ENCODE measurements at places on chromosomes 2 and 18.

- DNase-seq: no peak
Measured at GRCh38 chr2:138432971-138433370, 68.6 kb upstream of the SPOPL start.

GRCh38 chr2:239050252-239050649, 202.4 kb downstream of the TWIST2 start:
- DNase-seq: no peak

DNA sequence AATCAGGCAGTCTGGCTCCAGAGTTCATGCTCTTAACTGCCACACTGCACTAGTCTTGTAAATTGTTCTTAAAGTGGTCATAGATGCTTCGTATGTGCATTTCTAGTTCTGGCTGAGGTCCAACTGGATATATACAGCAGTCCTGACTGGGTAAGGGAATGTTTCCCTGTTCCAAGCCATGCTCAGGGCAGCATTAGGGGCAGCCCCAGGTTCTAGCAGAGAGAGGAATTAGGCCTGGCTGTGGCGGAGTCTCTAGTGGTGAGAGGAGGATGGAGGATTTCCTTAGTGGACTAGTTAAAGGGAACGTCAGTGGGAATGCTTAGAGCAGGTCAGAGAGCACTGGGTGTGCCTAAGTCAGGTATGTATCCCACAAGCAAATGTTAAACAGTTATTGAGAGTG, 28.0 kb downstream of the UBE2E3 start:
- DNase-seq: no peak

GRCh38 chr18:56286775-56287325, 351.5 kb downstream of the TXNL1 start:
- no peak for DNase-seq

DNA sequence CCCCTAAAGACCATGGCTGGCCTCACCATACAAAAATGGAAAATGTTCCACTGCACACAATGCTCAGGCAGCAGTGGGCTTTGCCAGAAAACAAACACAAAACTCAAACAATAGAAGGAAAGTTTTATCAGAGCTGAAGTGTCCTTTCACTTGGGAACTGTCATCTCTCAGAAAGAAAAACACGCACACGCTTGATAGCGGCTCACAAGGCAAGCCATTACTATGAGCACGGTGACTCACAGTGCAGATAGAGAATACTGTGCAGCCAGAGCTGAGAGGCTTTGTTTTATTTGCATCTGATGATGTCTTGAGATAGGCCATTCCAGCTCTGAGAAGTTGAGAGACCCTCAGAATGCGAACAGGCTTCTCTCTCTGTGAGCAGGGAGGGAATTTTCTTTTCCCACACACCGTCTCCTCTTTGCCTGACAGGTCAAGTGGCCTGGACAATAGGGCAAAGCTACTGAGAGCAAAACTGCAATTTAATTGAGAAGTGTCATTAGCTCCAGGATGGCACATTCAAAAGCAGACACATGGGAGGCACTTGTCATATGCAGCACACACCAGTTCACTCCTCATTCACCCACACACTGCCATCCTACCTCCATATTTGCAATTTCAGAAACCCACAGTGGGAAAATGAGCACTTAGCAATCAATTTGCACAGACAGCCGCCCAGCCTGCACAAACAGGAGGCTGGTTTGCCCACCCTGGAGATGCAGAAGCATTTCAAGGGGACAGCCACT, 236.6 kb downstream of the SS18 start:
- no peak for DNase-seq

GRCh38 chr2:24075259-24075658, 867 bp downstream of the SF3B6 start:
- no peak for DNase-seq

- no peak for DNase-seq
Measured at GRCh38 chr2:207660994-207661393, 35.8 kb upstream of the METTL21A start.

DNA sequence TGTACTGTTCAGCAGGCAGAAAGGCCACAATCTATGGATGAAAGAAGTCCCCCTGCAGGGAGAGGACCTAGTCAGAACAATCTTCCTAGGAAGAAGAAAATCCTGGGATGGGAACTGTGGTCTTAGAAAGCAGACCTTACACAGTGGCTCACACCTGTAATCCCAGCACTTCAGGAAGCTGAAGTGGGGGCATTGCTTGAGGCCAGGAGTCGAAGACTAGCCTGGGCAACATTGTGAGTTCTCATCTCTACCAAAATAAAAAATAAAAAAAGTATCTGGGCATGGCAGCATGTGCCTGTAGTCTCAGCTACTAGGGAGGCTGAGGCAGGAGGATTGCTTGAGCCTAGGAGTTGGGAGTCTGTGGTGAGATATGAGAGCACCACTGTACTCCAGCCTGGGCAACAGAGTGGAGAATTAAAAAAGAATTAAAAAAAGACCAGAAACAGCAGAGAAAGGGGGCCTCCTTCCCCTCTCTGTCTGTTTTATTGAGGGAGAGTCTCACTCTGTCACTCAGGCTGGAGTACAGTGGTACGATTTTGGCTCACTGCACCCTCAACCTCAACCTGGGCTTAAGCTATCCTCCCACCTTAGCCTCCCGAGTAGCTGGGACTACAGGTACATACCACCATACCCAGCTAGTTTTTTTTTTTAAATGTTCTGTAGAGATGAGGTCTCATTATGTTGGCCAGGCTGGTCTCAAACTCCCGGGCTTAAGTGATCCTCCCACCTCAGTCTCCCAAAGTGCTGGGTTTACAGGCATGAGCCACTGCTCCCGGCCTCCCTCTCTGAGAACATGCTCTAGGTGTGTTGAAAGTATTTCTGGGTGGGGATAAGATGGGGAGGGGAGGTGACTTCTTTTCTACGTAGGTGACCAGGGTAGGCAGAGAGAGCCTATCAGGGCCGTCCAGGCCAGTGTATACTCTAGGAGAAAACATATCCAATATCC, 7.4 kb downstream of the RHOB start:
- no peak for DNase-seq

- no peak for DNase-seq
Measured at GRCh38 chr2:219034823-219035222, 6.5 kb downstream of the CFAP65 start.

DNA sequence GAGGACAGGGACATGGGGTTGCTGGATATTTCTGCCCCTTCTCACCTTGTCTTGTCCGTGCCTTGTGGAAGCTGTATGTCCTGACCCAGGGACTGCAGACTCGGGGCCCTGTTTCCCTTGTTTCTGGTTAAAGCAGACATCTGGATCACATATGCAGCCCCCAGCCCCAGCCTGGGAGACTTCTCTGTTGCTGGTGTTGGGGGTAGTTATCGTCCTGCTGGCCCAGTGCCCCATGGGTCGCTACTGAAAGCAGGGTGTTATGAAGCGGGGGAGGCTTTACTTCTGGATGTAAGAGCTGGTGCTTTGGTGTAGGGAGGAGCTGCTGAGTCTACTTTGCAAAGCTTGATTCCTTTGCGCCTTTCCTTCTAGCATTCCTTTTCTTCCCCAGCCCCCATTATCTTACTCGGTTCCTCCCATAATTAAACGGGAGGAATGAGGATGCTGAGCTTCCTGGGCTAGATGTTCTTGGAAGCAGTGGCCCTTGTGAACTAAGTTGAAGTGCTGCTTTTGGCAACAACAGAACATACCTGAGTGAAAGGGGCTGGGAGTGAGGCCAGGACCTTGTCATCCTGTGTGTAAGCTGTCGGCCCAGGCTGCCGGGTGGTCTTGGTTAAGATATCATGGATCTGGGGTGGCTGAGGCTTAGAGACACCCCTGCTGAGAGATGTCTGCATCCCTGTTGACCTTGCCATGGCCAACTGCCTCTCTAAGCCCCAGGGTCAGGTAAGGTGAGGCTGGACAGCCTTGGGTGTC, 3.4 kb downstream of the TET3 start:
- DNase-seq: no peak

GRCh38 chr2:227228061-227228667, 63.7 kb downstream of the COL4A3 start:
- no peak for DNase-seq

GRCh38 chr18:75757951-75758350, 330.4 kb upstream of the SMIM21 start:
- no peak for DNase-seq

GRCh38 chr2:15112216-15112615, 448.9 kb downstream of the NBAS start:
- DNase-seq: no peak

GRCh38 chr2:164625378-164625971, 4.2 kb upstream of the GRB14 start:
- DNase-seq: no peak

DNA sequence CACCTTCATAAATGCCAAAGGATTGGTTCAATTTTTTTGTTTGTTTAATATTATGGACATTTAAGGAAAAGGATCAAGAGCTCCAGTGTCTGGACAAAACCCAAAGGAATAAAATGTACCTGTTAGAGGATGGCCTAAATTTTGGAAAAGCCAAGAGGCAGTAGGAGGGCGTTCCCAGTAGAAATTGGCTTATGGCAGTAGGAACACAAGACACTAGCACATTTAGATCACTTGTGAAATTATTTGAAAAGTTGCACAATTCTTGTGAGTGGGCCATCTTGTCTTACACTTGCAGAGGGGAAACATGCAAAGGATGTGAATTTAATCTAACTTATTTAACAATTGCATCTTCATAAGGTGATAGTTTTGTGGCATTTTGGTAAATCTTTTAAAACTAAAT, 3.2 kb downstream of the BZW1 start:
- no peak for DNase-seq

GRCh38 chr18:79058007-79058406, 11.2 kb upstream of the ATP9B start:
- DNase-seq: no peak

DNA sequence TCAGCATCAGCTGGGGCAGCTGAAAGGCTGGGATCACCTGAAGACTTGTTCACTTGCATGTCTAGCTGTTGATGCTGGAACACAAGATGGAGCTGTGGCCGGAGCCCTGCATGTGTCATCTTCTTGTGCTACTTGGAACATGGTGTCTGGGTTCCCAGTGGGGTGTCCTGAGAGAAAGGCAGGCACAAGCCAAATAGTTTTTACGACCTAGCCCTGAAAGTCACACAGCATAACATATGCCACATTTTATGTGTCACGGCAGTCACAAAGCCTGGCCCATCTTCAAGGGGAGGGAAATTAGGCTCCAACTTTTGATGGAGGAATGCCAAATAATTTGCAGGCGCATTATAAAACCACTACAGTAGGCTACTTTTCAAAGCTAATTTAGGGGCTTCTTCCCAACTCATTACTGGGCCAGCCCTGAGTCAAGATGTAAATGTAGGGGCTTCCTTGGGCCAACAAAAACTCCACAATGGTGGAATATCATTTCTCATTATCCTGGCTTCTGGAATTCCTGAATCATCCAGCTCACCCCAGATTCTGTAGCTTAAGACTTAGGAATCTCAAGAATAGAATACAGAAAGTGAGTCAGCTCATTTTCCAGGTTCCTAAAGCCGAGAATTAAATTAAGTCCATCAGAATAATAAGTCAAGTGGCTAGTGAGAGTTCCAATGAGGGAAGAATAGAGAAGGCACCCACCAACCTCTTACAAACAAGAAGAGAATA, 543.0 kb downstream of the TNS1 start:
- no peak for DNase-seq

- no peak for DNase-seq
Measured at GRCh38 chr18:33375829-33376228, 64.7 kb downstream of the CCDC178 start.

DNA sequence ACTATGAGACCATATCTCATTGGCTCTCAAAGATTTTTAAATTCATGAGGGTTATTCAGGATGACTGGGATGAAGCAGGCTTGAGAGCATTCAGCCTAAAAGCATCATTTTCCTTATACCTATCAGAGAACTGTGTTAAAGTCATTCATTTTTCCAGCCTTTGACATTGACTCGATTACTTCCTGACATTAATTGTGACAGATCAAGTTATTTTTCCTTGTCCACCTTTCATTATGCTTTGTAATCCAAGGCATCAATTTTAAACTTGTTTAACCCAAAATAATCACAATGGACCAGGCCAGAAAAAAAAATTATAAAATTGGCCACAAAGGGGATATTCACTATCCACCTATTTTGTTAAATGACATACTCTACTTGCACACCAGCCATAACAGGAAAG, 1606.8 kb upstream of the PIK3C3 start:
- no peak for DNase-seq

DNA sequence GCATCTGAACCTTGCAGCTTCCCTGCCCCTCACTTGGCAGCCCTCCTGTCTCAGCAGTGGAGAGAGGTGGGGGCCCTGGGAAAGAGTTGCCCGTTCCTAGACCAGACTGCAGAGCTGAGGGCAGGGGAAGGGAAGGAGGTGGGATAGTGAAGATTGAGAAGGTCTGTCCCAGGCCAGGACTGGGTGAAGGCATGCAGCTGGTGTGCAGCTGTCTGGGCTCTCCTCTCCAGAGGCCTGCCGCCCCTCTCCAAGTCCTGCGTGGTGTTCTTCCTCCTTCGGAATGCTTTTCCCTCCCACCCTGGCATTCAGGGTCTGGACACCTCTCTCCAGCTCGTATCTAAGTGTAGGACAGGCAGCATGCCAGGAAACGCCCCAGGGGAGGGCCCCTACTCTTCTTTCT, 323.5 kb downstream of the CELF4 start:
- DNase-seq: no peak

DNA sequence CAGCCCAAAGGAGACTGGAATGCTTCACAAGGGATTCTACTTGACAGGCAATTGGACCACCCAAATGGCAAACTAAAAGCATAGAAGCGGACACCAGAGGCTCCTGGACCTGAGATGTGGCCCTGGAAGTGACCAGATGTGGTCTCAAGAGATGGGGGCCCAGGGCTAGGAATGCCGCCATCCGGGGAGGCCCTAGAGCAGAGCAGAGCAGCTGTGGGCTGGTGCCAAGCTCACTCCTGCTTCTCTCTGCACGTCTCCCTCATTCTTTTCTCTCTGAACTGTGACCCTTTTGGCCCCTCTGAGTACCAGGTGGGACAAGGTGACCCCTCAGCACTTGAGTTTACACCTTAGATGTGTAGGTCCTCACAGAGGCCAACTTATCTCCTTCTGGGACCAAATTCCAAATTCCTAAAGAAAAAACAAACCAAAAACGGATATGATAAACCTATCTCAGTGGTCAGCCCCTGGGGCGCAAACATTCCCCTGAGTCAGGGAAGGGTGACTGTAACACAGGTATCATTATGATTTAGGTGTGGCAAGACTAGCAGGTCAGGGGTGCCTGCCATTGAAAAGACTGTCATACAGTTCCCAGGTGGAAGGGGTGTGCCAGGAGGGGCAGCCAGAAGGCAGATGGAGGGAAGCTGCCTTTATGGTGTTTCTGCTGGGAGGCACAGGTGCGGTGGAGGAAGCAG, 6.5 kb upstream of the IL1R2 start:
- DNase-seq: no peak

GRCh38 chr18:62754026-62754425, 38.7 kb downstream of the PHLPP1 start:
- no peak for DNase-seq

GRCh38 chr2:203763938-203764664, 57.7 kb downstream of the CD28 start:
- no peak for DNase-seq

- no peak for DNase-seq
Measured at GRCh38 chr18:4119127-4119648, 335.9 kb downstream of the DLGAP1 start.

GRCh38 chr2:240413813-240414429, 21.5 kb upstream of the GPC1 start:
- no peak for DNase-seq

Data from stimulated activated CD8-positive, alpha-beta memory T cell treated with anti-CD3 and anti-CD28 coated beads, Interleukin-7, amount 100 ng/mL, for 1 hour (primary cell).